Mesothelial cell of epicardium (in vitro differentiated cells): ENCODE measurements at places on chromosomes 1 and 21. TPM values are rescaled to one million over a fixed set of nuclear protein-coding genes. Genes with fewer than 3 reads are reported as not detected.

Gene LRRC7
- 0.09 to 0.22 TPM (median 0.14 TPM) in 3 replicates for total RNA-seq

Gene WDR64
- 0.47 TPM in 1 of 3 replicates, not detected in the others for total RNA-seq

Gene CA6
- not detected in 3 replicates for total RNA-seq

Gene IL24
- not detected in 3 replicates for total RNA-seq

Gene CREB3L4
- total RNA-seq, result 29.9 to 33.1 TPM (median 31.1 TPM) in 3 replicates

GRCh38 chr21:36209626-36210171 is 53.1 kb downstream of the DOP1B start:
- no peak overlapping the region for H3K4me3 ChIP-seq
- no peak for DNase-seq
- no peak overlapping the region for H3K27ac ChIP-seq
- H3K4me1 ChIP-seq, result peaks cover 6% of the 10 kb centered on the region
- peaks cover 12% of the 10 kb centered on the region for H3K36me3 ChIP-seq

DNA sequence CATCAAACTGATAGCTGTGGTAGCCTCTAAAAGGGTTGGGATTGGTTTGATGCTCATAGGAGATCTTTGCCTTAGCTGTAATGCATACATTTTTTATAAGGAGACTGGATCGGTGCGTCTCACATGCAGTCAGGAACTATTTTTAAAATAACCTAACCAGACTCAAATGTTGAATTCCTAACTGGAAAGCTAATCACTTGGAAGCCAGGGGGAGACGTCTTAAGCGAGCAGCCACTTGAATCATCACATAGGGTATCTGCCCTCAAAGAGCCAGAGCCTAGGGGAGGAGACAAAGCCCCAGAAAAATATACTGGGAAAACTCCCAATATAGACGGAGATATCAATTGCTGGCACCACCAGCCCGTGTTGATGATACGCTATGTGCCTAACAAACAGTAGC is 61.7 kb upstream of the PUM1 start:
- peak overlapping the region; percentile 21 for H3K27ac ChIP-seq
- H3K36me3 ChIP-seq, result no peaks in the 10 kb centered on the region
- peaks cover 13% of the 10 kb centered on the region for H3K4me1 ChIP-seq
- no peaks in the 10 kb centered on the region for H3K27me3 ChIP-seq

DNA sequence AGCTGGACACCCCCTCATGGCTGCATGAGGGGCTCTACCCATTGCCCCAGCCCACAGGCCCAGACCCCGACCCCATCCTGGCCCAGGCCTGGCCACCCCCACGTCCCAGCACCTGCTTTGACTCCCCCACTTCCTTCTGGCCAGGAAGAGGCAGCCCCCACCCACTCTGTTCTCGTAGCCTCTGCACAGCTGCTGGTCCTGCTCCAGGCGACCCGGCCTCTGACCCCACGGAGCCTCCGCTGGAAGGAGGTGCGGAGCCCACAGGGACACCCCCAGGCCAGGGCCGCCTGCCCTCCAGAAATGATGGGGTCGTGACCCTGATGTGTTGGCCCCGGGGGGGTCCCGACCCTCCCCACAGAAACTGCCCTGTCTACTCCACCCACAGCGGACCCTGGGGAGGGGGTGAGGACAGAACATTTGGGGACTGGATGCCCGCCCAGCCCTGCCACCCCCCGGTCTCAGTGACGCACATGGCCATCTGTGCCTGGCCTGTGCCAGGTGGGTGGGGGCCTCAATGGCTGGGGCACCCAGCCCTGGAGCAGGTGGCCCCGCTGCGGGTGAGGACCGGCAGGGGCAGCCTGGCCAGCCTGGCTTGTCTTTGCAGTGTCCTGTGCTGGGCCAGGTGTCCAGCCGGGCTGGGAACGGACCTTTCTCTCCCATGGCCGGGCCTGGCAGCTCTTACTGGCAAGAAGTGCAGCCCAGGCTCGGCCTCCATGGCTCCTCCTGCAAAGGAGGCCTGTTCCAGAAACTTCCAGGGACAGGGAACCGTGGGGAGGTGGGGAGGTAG is 78.6 kb downstream of the MORN1 start:
- peaks cover 16% of the 10 kb centered on the region for H3K4me1 ChIP-seq
- no peaks in the 10 kb centered on the region for H3K27me3 ChIP-seq
- DNase-seq, result no peak
- H3K27ac ChIP-seq, result no peak overlapping the region
- H3K4me3 ChIP-seq, result no peak overlapping the region
- H3K36me3 ChIP-seq, result peaks cover 10% of the 10 kb centered on the region

- no peaks in the 10 kb centered on the region for H3K36me3 ChIP-seq
- H3K27ac ChIP-seq, result no peak overlapping the region
- no peaks in the 10 kb centered on the region for H3K27me3 ChIP-seq
These were observed 243.0 kb upstream of the GJB5 start for GRCh38 chr1:34511802-34512201.

DNA sequence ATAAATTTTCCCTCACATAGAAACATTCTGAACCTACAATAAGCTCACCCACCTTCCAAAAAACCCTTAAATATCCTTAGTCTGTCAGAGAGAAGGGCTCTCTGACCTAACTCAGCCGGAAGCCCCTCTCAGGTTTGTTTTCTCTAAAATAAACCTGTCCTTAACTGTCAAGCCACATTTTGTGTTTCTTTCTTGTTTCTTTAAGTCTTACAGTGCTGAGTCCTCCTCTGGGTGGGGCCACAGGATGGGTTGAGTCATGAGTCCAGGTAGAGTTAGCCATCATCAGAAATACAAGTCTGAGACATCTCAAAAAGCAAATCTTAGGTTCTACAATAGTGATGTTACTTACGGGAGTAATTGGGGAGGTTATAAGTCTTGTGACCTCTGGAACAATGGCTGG is 26.4 kb upstream of the SLC2A5 start:
- peaks cover 1% of the 10 kb centered on the region for H3K36me3 ChIP-seq
- no peaks in the 10 kb centered on the region for H3K27me3 ChIP-seq
- no peak overlapping the region for H3K4me3 ChIP-seq
- no peaks in the 10 kb centered on the region for H3K4me1 ChIP-seq

- peaks cover 8% of the 10 kb centered on the region for H3K36me3 ChIP-seq
- no peak overlapping the region for H3K27ac ChIP-seq
- H3K4me3 ChIP-seq, result no peak overlapping the region
- peaks cover 14% of the 10 kb centered on the region for H3K27me3 ChIP-seq
These were observed 63.2 kb downstream of the GNG4 start for GRCh38 chr1:235586413-235586812.

- H3K27ac ChIP-seq, result peak overlapping the region; percentile 32
- peaks cover 12% of the 10 kb centered on the region for H3K36me3 ChIP-seq
- H3K4me1 ChIP-seq, result peaks cover 24% of the 10 kb centered on the region
- H3K27me3 ChIP-seq, result no peaks in the 10 kb centered on the region
These were observed 86.8 kb downstream of the SPATA17 start for GRCh38 chr1:217717959-217718358.
